ENCODE measurements at places on chromosomes 1 and 21.
A peak's percentile ranks its signal among the peaks of the same experiment; 100 is the strongest.

DNA sequence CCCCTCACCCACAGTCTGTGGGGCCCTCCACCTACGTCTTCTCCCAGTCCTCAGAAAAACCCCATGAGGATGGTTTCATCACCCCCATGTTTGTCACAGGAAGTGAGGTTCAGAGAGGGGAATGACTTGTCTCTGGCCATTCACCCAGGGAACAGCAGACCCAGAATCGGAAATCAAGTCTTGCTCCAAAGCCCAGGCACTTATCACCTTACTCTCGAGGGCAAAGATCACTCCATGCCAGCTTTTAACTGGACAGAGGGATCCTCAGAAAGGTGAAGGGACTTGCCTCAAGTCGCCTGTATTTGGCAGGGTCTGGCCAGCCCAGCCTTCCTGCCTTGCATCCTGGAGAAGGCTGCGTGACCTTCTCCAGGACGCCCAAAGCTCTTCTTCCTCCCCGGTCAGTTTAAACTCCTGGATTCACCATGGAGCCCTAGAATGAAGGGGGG lies 57.9 kb upstream of the SSBP3 start:
- peak; percentile 43 for DNase-seq

- DNase-seq, result no peak
Measured at GRCh38 chr1:66834926-66835325, 33.9 kb upstream of the INSL5 start.

GRCh38 chr1:161731241-161731640 lies 9.9 kb downstream of the FCRLB start:
- DNase-seq, result no peak

DNA sequence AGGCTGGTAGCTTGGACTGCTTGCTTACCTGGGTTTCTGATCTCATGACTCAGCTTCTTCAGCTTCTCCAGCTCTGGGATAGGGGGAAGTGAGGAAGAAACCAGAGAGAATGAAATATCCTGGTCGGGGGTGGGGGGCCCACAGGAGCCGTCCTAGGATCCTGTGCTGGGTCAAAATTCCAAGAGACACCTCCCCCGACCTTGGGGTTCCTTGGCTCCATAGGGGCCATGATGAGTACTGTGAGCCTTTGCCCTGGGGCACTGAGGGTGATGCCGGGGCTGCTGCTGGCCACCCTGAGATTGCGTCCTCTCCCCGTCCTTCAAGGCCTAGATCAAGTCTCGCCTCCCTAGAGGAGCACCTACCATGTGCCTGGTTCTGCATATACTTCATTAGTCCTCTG lies 40.0 kb downstream of the MYOM3 start:
- no peak for DNase-seq

- peak; percentile 69 for DNase-seq
Measured at GRCh38 chr1:45205910-45206721, at the start of gene ZSWIM5. ZSWIM5 (minus strand) TSS chr1:45206605; CDS start chr1:45206350, 255 bp downstream.

GRCh38 chr1:228147768-228148167 lies 2.0 kb upstream of the GJC2 start:
- DNase-seq, result no peak

DNA sequence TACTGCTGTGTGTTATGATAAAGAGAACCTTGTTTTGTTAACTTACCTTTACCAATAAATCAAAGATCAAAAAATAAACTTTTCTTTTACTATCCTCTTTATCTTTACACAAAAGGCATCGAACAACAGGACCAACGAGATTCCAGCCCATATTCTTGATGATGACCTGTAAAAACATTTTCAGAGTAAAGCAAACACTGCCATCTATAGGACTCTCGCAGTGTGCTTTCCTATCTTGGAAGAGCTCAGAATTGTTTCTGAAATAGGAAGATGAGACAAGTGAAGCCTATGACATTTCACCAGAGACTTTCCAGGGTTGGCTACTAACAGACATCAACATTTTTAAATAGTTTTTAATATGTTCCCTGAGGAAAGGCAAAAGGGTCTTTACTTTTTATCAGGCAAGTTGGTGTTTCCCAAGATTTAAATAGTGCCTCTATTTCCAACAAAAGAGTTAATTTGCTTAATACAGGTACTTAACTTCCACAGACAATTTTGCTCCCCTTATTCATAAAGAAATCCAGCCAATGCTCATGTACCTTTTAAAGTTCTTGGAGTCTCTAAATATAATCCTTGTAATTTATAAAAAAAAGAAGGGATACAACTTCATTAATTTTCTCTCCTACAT lies 7.3 kb downstream of the GLMN start:
- DNase-seq, result no peak

DNA sequence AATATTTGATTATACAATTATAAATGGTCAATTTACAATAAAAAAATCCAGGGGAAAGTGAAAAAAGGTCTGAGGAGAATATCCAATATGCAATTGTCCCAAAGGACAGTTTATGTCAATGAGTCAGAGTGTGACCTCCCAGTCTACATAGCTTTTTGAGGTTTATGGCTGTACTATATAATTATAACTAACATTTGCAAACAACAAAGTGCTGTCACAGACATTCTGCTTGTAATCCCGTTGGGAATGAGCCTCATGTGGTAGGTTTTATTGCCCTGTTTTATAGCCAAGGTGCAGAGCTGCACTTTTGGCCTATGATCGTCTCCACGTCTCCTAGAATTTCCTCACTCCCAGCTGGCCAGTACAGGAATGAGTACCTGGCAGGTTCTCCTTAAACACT lies 103.8 kb downstream of the ADSS2 start:
- DNase-seq, result no peak

- no peak for DNase-seq
Measured at GRCh38 chr1:225481738-225482137, 53.9 kb upstream of the LBR start.

GRCh38 chr1:38139738-38140487 lies 93.3 kb upstream of the POU3F1 start:
- DNase-seq, result no peak
